ENCODE measurements at places on chromosomes 1 and 21. TPM values are rescaled to one million over a fixed set of nuclear protein-coding genes. Genes with fewer than 3 reads are reported as not detected.

- H3K4me1 ChIP-seq: no peaks in the 10 kb centered on the region
- H3K27me3 ChIP-seq: no peaks in the 10 kb centered on the region
- no peak overlapping the region for H3K4me3 ChIP-seq
Observed at GRCh38 chr1:172376431-172376830, 44.1 kb upstream of the C1orf105 start.

DNA sequence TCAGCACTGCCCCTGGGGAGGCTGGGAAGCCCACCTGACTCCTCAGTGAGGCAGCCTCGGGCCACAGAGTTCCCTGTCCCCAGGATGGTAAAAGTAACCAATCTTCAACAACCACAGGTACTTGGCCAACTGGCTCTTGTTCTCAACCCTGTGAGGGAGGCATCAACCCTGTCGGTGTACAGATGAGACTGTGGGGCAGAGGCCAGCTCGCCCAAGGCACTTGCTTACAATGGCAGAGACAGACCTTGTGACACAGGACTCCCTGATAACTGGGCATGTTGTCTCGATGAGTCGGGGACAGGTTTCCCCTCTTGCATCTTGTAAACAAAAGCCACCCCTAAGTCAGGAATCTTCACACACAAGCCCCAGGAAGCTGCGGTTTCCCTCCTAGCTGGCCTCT lies 8.0 kb downstream of the SLC30A2 start:
- H3K27me3 ChIP-seq: no peaks in the 10 kb centered on the region
- peaks cover 9% of the 10 kb centered on the region for H3K4me1 ChIP-seq
- no peaks in the 10 kb centered on the region for H3K36me3 ChIP-seq
- H3K4me3 ChIP-seq: no peak overlapping the region
- DNase-seq: no peak

GRCh38 chr1:204077979-204078696 lies 5.2 kb downstream of the SOX13 start:
- peak overlapping the region; percentile 97 for H3K27ac ChIP-seq
- no peak for DNase-seq
- no peak overlapping the region for H3K4me3 ChIP-seq
- no peaks in the 10 kb centered on the region for H3K27me3 ChIP-seq
- peaks cover 65% of the 10 kb centered on the region for H3K4me1 ChIP-seq

The TBX19 gene
- total RNA-seq: 1.8 TPM

DNA sequence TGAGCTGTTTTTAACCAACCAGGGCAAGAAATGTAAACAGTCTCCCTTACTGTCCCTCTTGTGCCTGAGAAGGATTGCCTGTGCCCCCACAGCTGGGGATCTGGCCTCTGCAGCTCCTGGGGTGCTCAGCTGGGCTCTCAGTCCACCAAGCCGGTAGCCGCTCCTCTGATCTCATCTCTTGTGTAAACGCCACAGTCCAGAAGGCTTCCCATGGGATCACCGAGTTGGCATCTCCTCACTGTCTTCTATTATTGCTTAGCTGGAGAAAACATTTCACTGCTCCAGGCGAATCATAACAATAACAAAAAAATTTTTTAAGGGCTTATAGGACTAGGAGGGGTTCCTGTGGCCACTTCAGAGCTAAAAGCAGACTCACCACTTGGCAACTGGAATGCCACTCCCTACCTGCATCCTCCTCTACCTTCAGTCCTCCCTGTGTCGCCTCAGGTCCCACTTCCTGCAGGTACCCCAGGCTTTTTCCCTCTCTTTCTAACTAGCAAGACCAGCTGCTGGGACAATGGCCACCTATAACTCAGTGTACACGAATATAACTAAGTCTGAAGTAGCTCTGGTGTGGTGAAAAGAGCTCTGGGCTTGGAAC lies 75.8 kb downstream of the ATP1A1 start:
- no peak for DNase-seq
- no peak overlapping the region for H3K4me3 ChIP-seq
- H3K36me3 ChIP-seq: no peaks in the 10 kb centered on the region
- H3K27me3 ChIP-seq: no peaks in the 10 kb centered on the region

The P3H1 gene
- total RNA-seq: 73.8 TPM

DNA sequence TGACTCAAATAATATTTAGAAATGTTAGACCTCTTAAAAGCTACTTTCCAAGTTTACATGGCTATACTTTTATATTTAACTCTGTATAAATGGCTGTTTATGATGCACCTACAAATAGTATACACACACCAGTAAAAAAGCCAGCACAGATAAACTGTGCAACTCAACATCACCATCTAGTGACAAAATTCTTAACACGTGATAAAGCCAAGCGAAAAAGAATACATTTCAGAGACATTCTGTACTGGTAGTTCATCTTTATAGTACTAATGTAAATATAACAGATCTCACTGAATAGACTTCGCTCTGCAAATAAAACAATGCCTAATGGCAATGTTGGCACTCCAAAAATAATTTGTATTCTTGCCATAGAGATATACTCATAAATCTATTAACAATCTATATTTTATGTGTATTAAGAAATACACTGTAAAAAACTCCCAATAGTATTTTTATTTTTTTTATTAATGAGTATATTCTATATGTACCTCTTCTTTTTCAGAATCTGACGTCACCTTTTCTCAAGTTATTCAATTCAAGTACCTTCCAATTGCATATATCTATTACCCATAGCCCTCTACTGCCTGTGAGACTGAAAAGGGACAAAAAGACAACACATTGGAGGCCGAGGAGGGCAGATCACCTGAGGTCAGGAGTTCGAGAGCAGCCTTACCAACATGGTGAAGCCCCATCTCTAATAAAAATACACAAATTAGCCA lies 100.2 kb downstream of the DPYD start:
- no peak overlapping the region for H3K4me3 ChIP-seq
- no peaks in the 10 kb centered on the region for H3K36me3 ChIP-seq
- H3K4me1 ChIP-seq: no peaks in the 10 kb centered on the region
- no peak overlapping the region for H3K27ac ChIP-seq
- DNase-seq: no peak
- no peaks in the 10 kb centered on the region for H3K27me3 ChIP-seq

GRCh38 chr1:158122833-158123388 lies 57.8 kb upstream of the CD1D start:
- H3K27me3 ChIP-seq: peaks cover 5% of the 10 kb centered on the region
- no peak overlapping the region for H3K4me3 ChIP-seq
- peaks cover 6% of the 10 kb centered on the region for H3K4me1 ChIP-seq
- no peak overlapping the region for H3K27ac ChIP-seq

DNA sequence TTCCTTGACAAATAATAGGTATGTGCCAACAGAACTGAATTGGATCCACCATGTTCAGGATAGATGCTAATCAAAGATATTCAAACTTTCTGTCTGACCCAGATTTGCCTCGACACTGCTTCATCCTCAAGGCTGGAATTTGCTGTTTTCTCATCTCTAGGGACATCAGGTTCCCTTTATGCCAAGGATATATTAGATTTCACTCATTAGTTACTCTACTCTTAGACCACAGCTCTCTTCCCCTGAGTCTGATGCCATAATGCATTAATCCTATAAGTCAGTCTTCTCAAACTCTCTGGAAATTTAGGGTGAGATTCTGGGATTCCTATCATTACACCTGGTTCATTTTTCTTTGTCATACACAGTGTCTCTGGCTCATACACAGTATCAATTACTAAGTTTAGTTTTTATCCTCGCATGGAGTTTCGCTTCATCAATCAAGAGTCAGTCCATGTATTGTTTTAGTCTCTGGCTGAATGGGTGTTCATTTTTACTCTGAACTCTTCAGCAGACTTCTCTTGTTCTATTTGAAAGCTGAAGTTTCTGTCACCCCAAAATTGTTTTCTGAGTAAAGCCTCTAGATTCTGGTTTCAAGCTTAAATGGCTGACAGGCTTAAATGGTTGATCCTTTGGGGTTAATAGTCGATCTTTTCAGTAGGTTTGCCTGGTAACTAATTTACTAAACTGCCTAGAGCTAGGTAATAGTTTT lies 9.3 kb upstream of the DCAF6 start:
- H3K27ac ChIP-seq: no peak overlapping the region
- no peaks in the 10 kb centered on the region for H3K4me1 ChIP-seq
- no peak for DNase-seq
- H3K36me3 ChIP-seq: no peaks in the 10 kb centered on the region
- H3K27me3 ChIP-seq: no peaks in the 10 kb centered on the region

DNA sequence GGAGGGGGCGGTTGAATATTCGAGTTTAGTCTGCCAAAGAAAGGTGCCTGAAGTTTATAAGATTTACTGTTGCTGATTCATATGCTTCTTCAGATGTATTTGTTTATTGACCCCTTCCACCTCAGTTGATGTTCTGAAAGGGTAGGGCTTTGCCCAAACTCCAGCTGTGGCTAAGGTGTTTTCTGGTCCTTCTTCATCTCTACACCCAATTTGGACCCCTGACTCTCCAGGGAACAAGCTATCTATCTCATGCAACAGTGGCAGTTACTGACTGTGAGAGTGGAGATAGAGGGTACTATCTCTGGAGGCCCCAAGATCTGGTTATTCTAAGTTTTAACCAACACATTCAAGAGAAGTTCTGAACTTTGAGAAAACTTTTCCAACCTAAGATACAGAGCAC lies 12.6 kb upstream of the ALG14 start:
- no peak for DNase-seq
- H3K4me1 ChIP-seq: peaks cover 17% of the 10 kb centered on the region
- no peaks in the 10 kb centered on the region for H3K36me3 ChIP-seq
- H3K4me3 ChIP-seq: no peak overlapping the region
- H3K27me3 ChIP-seq: no peaks in the 10 kb centered on the region
- no peak overlapping the region for H3K27ac ChIP-seq

The LEFTY1 gene
- not detected for total RNA-seq

All from tibial nerve (tissue), 4 donors.